SK-N-SH (cell line): ENCODE measurements at places on chromosomes 1 and 21. TPM values are rescaled to one million over a fixed set of nuclear protein-coding genes. Genes with fewer than 3 reads are reported as not detected.

The DDR2 gene
- 34.0 and 55.4 TPM in 2 replicates for polyA plus RNA-seq

The SLC2A1 gene
- polyA plus RNA-seq, result 50.5 and 63.8 TPM in 2 replicates

The FCN3 gene
- polyA plus RNA-seq, result not detected in 2 replicates

The ELAVL4 gene
- 2.7 and 6.0 TPM in 2 replicates for polyA plus RNA-seq

The KLHL20 gene
- 14.0 and 20.1 TPM in 2 replicates for polyA plus RNA-seq

The MATN1 gene
- polyA plus RNA-seq, result 0.15 and 0.23 TPM in 2 replicates

The E2F2 gene
- polyA plus RNA-seq, result 0.43 and 0.44 TPM in 2 replicates

The OR2T2 gene
- polyA plus RNA-seq, result not detected in 2 replicates

The ZBTB21 gene
- 2.9 and 3.8 TPM in 2 replicates for polyA plus RNA-seq

The HTR1D gene
- polyA plus RNA-seq, result 0.29 and 0.39 TPM in 2 replicates

The ADAMTS4 gene
- 1.2 and 1.6 TPM in 2 replicates for polyA plus RNA-seq

The OR10X1 gene
- not detected in 2 replicates for polyA plus RNA-seq

The C1orf94 gene
- not detected in 2 replicates for polyA plus RNA-seq

The NUDT4B gene
- 21.3 and 24.7 TPM in 2 replicates for polyA plus RNA-seq

The CNIH3 gene
- 18.8 and 19.1 TPM in 2 replicates for polyA plus RNA-seq

The ELF3 gene
- 0.10 and 0.11 TPM in 2 replicates for polyA plus RNA-seq

The GBP6 gene
- not detected in 2 replicates for polyA plus RNA-seq

The S100A7A gene
- not detected in 2 replicates for polyA plus RNA-seq

The ESRRG gene
- polyA plus RNA-seq, result 0.26 and 0.57 TPM in 2 replicates

The RGS5 gene
- 260 and 290 TPM in 2 replicates for polyA plus RNA-seq

The KIF2C gene
- 20.7 and 22.2 TPM in 2 replicates for polyA plus RNA-seq

The HHAT gene
- 8.1 and 10.8 TPM in 2 replicates for polyA plus RNA-seq

The TAS1R3 gene
- 0.06 and 0.08 TPM in 2 replicates for polyA plus RNA-seq

The OR2T3 gene
- not detected in 2 replicates for polyA plus RNA-seq

The DEDD gene
- 43.1 and 45.0 TPM in 2 replicates for polyA plus RNA-seq

The CRYZL1 gene
- 26.3 and 45.9 TPM in 2 replicates for polyA plus RNA-seq

The TSTD1 gene
- polyA plus RNA-seq, result 80.7 and 93.9 TPM in 2 replicates

The PSMD4 gene
- polyA plus RNA-seq, result 419 and 518 TPM in 2 replicates

The ITLN2 gene
- polyA plus RNA-seq, result not detected in 2 replicates

The KLF17 gene
- polyA plus RNA-seq, result 0.21 and 0.26 TPM in 2 replicates

The RPL5 gene
- polyA plus RNA-seq, result 1,489 and 2,038 TPM in 2 replicates

The AIM2 gene
- polyA plus RNA-seq, result 1.1 TPM in 2 replicates

The WNT9A gene
- 0.31 and 0.36 TPM in 2 replicates for polyA plus RNA-seq

The TMPRSS2 gene
- not detected in 2 replicates for polyA plus RNA-seq

The GJA4 gene
- not detected in 2 replicates for polyA plus RNA-seq

The EVA1C gene
- polyA plus RNA-seq, result 9.5 and 10.1 TPM in 2 replicates
